Stimulated activated naive B cell treated with anti-CD40 and anti-IgM and Interleukin-4, amounts not matched to agents 10 μg/mL and 1 μg/mL and 100 μg/mL, for 72 hours (primary cell): ENCODE measurements at places on chromosomes 2 and 18.

GRCh38 chr2:37790019-37790418 is 118.6 kb upstream of the CDC42EP3 start:
- no peak for DNase-seq

DNA sequence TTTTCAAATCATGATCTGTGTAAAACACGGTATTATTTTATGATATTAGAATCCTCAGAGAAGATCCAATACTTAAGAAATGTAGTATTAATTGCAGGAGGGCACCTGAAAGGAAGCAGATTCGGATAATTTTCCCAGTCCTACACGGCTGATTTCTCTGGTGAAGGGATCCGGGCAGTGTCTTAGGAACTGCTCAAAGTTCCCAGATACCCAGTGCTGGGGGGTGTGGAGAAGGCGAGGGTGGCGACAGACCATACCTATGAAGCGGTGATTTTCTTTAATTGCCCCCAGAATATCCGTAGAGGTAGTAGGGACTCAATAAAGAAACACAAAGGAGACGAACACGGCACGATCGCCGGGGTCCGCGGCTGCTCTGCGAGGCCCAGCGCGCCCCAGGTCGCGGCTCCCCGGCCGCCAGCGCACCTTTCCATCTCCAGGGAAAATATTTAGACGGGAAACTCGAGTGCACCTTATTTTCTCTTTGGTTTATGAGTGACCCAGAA is 1.4 kb upstream of the SOX11 start:
- no peak for DNase-seq

GRCh38 chr2:153196378-153197058 is 282.0 kb downstream of the RPRM start:
- DNase-seq, result no peak

DNA sequence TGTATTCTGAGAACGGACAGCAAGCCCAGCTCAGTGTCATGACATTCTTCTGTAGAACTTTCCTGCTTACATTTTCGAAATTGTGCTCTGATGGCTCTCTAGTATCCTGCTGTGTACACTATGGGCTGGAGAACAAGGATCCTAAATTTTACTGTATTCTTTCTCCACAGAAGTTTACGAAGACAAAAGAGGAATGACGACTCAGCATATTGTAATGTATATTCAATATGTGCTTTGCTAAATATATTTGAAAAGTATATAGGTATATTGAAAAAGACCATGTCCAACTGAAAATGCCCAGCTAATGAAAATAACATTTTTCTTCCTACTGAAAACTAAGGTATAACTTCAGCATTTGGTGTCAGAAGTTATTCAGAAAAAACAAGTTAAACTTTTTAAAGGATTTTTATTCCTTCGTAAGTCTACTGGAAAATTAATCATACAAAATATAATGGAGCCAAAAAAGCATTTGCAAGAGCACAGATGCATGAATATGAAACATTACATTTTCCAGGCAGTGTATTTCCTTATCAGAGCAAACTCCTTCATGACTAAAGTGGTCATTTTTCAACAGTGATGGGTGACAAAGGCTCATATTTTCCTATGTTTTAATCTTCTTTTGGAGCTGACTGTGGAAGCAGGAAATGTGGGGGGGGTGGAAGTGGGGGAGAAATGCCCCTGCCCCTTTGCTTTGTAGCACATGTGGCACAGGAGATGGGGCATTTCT is 143.8 kb upstream of the THUMPD2 start:
- DNase-seq, result no peak

DNA sequence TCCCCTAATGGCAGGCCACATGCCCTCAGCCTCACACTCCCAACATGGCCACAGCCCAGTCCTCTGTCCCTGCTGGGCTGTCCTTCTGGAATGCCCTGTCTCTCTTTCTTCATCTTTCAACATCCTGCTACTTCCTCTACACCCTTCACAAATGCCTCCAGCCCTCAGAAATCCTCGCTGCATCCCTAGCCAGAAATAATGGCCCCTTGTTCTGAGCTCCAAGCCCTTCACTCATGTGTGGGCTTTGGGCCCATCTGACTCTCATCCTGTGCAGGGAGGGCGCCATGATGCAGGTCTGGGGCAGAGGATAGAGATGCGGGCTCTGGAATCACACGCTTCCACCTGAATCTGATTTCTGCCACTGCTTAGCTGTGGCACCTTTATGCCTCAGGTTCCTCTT is 181.9 kb downstream of the TNS1 start:
- DNase-seq, result no peak

DNA sequence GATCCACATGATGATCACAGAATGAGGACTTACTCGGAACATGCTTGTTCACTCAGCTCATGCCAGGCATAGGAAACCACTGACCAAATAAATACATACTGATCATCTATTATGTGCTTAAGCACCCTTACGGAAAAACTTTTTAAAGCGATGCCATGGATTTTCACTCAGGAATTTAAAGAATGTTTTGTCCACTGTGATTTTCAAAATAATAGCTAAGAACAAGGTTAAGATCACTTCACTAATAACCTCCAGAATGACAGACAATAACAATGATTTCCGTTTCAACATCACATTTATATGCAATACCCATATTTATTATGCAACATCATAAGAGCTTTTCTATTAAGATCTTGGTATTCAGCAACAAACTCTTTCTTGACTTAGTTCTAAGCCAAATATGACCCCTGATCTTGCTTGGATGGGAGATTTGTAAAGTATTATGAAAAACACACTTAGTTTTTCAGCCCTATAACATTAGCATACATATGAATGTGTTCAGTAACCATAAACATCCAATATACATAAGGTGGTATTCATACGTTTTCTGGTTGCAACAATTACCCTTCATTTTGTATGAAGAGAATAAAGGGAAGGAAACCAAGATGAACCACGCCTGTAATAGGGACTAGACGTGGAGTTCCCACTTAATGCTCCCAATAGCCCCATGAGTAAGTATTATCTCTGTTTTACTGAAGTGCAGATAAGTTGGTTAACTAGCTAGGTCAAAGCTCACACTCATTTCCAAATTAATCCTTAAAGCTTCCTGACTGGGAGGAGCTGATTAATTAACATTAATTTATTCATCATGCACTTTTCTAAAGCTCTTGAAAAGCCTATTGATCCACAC is 1.9 kb downstream of the CD302 start:
- no peak for DNase-seq

DNA sequence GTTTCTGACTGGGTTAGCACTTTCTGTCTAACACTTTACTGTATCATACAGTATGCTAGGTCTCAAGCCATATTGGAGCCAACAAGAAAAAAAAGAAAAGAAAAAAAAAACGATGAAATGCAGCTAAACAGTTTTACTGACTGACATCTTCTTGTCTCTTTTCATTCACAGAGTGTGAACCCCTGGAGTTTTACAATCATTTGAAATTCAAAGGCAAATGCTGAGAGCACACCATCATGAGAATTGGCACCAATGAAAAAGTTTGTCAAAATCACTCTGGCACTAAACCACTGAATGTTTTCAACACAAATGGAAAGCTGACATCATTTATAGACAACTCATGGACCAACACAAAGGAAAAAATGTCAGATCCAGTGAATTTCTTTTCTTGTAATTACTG is 513.3 kb downstream of the LRRTM4 start:
- DNase-seq, result no peak

GRCh38 chr2:238646281-238646680 is 201.6 kb upstream of the TWIST2 start:
- no peak for DNase-seq

- no peak for DNase-seq
Measured at GRCh38 chr2:233093166-233093448, 33.0 kb downstream of the INPP5D start.

- no peak for DNase-seq
Measured at GRCh38 chr2:98664323-98664722, 55.9 kb downstream of the UNC50 start.

DNA sequence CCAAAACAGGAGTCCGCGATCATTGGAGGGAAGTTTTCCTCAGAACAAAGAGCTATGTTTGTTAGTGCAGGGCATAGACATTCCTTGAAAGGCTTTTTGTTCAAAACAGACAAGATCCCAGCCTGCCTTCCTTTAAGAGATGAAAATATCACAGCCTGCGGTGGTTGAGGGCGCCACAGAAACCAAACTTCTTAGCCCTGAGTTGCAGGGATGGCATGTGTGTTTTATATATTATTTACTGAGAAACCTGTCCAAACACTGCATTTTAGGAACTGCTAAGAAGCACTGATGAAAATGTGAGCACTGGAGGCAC is 57.5 kb upstream of the TMEM178A start:
- no peak for DNase-seq

GRCh38 chr2:227860221-227860641 is 11.2 kb upstream of the DAW1 start:
- DNase-seq, result no peak

GRCh38 chr18:35282353-35282752 is 7.7 kb downstream of the ZSCAN30 start:
- DNase-seq, result no peak

- DNase-seq, result no peak
Measured at GRCh38 chr2:138276339-138276738, 225.2 kb upstream of the SPOPL start.

- no peak for DNase-seq
Measured at GRCh38 chr2:197247083-197247482, 63.5 kb downstream of the ANKRD44 start.

GRCh38 chr2:236367506-236368289 is 103.5 kb upstream of the ASB18 start:
- DNase-seq, result no peak

- no peak for DNase-seq
Measured at GRCh38 chr2:96181529-96181928, 27.1 kb downstream of the STARD7 start.

- DNase-seq, result no peak
Measured at GRCh38 chr2:158716121-158716791, 78.9 kb upstream of the DAPL1 start.

DNA sequence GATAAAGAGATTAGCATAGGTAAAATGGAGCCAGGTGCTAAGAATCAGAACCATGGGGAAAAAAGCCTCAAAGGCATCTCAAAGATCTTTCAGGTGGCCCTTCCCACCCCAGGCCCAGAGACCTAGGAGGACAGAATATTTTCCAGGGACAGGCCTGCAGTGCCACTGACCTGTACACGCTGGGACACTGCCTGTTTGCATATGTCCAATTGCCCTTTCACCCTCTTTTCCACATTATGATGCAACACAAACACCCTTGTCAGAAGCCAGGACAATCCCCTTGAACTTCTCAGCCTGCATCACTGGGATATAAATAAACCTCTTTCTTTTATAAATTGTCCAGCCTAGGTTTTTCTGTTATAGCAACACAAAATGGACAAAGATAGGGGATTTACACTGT is 419.1 kb downstream of the TRIB2 start:
- no peak for DNase-seq

- no peak for DNase-seq
Measured at GRCh38 chr2:109438773-109439389, 174.9 kb downstream of the SEPTIN10 start.

DNA sequence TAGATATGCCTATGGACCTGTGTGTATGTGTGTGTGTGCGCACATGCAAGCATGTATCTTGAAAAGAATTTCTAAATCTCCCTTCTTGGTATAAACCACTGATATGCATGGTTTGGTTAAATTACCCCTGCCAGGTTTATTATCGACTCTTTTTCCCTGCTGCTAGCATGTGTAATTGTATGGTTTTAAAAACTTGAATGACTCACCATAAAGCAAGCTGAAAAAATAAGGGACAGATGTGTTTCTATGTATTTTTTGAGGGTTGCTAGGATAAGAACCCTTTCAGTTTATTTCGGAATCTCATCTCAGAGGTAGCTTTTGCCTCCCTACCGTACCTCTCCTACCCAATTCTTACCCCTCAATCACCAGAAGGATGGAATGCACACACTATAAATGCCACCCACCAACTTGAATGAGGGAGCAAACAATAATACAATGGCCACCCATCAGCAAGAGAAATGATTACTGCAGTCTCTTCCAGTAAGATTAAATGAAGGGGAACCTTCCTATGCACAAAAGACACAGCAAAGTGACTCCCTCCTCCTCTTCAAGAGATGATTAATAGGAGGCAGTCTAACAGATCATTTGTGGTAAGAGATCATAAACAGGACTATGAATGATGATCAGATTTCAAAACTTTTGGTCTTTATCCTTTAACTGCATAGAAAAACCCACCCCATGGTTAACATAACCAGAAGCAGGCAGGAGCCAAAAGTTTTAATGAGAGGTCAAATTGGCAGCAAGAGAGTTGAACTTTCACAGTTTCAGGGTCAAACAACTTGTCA is 357.2 kb downstream of the SATB2 start:
- no peak for DNase-seq

- no peak for DNase-seq
Measured at GRCh38 chr2:216312441-216312840, 59.8 kb downstream of the MARCHF4 start.

- no peak for DNase-seq
Measured at GRCh38 chr2:239177908-239178307, 222.9 kb downstream of the HDAC4 start.

DNA sequence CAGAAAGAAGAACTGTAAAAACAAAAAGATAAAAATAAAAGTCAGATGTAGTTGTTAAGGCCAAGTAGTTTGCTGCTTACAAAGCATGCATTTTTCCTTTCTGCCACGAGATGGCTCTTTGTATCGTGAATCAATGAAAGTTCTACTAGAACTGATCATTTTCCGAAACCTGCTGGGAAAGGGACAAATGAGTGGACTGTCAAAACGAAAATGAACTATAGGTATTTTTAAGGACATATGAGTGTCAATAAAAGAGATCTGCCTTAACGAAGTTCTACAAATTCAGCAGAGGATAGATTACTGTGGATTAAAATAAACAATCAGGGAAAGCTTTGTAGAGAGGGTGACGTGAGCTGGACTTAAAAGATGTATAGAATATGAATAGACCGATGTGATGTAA is 15.0 kb upstream of the ELOA2 start:
- no peak for DNase-seq

DNA sequence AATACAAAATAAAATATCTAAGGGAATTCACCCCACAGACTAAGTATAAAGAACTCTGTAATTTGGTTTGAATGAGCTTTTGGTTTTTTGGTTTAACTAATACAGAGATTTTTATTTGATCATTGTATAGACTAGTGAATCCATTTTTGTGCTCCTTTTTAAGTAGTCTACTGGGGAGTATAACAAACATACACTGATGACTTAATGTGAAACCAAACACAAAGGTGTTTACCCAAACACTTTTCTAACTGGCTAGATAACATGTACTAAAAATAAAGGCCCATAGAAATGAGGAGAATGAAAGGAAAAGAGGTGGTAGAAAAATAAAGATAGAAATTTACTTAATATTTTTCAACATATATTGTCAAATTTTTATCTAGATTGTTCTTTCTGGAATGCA is 146.0 kb downstream of the NRXN1 start:
- no peak for DNase-seq

DNA sequence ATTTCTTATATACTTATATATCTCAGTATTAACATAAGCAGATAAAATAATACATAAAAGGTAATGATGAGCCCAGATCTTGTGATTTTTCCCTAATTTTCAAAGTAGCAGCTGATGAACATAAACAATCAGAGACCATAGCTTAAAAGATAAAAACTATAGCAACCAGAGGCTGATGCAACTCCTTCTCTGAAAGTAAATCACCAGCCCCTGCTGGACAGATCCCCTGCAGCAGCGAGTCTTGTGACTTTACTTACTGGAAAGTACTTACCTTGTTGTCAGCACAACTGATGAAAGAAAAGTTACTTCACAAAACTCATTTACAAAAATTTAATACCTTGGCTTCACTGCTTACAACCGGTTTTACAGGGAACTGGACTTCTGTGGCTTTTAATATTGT is 67.3 kb downstream of the GORASP2 start:
- DNase-seq, result no peak
